NCI-H460 (cell line): ENCODE measurements at places on chromosomes 5 and 9.

- no peak for DNase-seq
Observed at GRCh38 chr9:109360771-109361170, 39.9 kb upstream of the EPB41L4B start.

DNA sequence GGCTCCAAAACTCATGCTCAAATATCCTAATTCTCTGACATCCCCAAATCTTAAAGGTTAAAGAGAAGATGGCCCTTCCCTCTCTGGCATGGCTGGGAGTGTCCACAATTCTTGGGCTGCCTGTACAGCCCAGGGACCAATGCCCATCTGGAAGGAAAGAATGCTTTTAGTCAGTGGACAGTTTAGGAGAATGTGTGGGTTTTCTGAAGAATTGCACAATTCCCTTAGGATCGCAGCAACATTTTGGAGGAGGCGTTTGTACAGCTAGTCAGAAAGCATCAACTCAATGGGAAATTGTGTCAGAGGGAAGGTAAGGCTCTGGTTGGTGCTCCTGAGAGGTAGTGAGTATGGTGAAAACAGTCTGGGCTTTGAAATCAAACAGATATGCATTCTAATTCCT is 15.0 kb downstream of the FAM193B start:
- DNase-seq, result no peak

- DNase-seq, result peak; percentile 23
Observed at GRCh38 chr9:32350682-32351081, 33.8 kb upstream of the ACO1 start.

DNA sequence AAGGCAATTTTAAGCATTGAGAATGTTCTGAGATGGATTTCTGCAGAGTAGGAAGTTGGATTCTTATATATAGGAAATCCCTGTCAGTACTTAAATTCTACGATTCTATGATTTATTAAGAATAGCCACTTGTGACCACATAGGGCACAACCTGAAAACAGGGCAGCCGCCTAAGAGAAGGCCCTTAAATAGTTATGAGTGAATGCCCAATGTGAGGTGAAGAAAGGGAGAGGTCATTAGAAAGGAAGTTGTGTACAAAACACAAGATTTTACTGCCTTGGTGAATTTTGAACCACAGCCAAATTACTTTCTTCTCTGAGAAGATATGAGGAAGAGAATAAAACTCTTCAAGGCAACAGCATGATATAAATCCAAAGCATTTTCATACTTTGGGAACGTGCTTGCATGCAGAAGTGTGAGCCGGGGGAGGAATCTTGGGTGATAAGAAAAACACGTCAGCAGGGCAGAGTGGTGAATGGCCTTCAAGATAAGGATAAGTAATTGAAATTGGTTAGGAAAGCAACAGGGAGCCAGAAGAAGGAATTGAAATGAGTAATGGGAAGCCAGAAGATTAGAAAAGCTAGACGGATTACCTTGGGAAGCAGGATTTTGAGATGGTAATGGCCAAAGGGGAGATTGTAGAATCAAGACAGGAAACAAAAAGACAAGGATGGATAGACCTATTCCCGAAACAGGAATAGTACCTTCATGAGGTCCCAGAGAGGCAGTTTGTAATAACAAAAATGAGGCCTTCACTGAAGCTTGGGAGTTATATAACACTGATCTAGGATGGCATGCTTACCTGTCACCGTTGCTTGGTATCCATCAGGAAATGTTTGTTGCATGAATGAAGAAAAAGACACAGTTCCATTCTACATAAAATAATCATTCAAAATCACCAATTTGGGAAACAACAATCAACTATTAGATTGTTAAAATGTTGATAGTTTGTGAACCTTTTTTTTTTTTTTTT is 244.3 kb downstream of the PDE4D start:
- DNase-seq, result no peak

- DNase-seq, result no peak
Observed at GRCh38 chr9:126275386-126276001, 51.1 kb upstream of the MVB12B start.

DNA sequence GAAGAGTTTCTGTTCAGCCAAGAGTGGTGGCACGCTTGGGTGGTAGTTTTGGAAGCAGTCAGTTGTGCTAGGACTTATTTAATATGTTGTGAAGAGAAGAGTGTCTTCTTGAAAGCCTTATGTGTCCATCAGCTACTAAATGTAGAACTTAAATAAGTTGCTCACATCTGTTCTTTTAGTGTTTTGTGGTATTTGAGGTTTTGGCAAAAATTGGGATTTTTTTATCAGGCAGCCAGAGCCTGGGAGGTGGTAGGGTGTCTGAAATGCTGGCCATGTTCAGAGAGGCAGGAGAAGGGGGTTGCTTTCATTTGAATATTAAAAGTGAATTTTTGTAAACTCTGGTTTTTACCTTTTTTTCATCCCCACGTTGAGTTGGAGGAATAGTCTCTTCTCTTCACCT is 24.2 kb upstream of the ZBTB34 start:
- no peak for DNase-seq

DNA sequence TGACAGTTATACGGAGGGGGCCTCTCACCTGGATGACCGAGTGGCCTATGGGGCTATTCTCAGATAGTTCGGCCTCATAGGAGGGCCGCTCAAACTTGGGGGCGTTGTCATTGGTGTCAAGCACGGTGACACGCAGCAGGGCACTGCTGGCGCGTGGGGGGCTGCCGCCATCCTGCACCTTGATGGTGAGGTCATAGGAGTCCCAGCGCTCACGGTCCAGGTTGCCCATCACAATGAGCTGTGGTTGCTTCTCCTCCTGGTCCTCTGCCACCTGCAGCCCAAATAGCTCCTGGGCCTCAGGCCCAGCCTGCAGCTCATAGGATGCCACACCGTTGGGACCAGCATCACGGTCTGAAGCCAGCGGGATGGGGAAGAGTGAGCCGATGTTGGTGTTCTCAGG is 9.7 kb downstream of the PCDH1 start:
- DNase-seq, result no peak

GRCh38 chr5:59789894-59790293 is 103.6 kb downstream of the PDE4D start:
- no peak for DNase-seq

GRCh38 chr5:35247648-35248034 is 17.4 kb upstream of the PRLR start:
- no peak for DNase-seq

DNA sequence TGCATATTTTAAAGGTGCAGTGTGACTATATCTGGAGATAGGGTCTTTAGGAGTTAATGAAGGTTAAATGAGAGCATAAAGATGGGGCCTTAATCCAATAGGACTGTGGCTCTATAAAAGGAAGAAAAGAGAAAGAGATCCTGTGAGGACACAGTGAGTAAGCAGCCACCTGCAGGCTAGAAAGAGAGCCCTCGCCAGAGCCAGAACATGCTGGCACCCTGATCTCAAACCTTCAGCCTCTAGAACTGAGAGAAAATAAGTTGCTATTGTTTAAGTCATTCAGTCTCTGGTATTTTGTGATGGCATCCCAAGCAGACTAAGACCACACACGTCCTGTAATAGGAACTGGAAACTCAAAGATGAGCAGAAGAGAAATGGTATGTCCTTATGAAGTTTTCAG is 41.0 kb downstream of the RNF180 start:
- DNase-seq, result no peak

DNA sequence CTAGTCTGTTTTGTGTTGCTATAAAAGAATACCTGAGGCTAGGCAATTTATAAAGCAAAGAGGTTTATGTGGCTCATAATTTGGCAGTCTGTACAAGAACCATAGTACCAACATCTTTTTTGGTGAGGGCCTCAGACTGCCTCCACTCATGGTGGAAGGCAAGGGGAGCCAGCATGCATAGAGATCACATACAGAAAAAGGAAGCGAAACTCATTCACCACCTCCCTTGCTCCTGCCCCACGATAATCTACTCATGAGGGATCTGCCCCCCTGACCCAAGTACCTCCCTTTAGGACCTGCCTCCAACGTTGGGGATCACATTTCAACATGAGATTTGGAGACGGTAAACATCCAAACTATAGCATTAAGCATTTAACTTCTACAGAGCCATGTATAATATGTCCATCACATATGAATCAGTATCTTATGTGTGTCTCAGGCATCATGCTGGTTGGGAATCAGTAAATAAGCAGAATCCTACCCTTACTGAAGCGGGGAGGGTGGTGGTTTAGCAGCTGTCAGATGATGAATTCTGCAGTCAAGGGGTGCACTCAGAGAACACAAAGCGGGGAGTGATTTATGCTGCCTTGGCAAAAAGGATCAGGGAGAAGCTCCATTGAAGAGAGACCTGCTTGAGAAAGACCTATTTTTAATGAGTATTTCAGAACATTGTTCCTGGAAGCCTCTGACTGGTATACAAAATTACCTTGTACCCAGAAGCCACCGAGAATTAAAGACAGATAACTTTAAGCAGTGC is 34.8 kb downstream of the HMGXB3 start:
- DNase-seq, result no peak

GRCh38 chr9:137626464-137626863 is 7.7 kb downstream of the EHMT1 start:
- DNase-seq, result no peak

DNA sequence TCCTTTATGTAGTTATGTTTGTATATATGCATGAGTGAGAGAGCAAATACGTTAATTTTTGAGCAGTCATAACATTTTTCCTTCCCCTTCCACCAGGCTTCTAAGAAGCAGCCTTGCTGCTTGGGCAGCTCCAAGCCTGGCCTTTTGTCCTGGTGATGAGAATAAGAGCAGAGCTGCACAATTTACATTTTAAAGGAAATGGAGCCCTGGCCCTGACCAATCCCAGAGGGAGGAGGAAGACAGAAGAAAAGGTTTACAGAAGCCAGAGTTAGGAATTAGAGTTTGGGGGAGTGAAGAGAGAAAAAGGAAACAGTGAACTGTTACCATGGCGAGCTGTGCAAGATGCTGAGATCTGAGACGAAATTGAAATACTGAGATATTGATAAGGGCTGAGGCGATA is 25.3 kb upstream of the EFNA5 start:
- DNase-seq, result no peak

GRCh38 chr9:130183133-130183762 is 11.0 kb downstream of the NCS1 start:
- no peak for DNase-seq

DNA sequence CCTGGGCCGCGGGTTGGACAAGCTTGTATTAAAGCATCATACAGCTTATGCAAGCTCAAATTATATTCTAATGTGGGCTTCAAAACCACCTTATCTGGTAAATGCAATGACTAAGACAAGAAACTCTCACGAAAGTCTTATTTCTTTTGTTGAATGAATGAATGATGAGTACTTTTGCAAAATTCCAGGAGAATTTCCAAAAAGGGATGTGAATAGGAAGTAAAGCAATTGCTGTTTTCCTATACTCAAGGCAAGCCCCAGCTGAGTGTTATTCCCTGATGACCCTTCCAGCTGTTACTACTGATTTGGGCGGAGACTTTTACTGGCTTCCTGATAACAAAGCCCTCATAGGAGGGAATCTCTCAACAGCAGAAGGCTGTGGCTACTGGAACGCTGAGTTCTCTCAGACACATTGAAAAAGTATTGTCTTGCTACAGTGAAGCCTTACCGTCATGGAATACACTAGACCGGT is 162.8 kb downstream of the SREK1 start:
- no peak for DNase-seq

DNA sequence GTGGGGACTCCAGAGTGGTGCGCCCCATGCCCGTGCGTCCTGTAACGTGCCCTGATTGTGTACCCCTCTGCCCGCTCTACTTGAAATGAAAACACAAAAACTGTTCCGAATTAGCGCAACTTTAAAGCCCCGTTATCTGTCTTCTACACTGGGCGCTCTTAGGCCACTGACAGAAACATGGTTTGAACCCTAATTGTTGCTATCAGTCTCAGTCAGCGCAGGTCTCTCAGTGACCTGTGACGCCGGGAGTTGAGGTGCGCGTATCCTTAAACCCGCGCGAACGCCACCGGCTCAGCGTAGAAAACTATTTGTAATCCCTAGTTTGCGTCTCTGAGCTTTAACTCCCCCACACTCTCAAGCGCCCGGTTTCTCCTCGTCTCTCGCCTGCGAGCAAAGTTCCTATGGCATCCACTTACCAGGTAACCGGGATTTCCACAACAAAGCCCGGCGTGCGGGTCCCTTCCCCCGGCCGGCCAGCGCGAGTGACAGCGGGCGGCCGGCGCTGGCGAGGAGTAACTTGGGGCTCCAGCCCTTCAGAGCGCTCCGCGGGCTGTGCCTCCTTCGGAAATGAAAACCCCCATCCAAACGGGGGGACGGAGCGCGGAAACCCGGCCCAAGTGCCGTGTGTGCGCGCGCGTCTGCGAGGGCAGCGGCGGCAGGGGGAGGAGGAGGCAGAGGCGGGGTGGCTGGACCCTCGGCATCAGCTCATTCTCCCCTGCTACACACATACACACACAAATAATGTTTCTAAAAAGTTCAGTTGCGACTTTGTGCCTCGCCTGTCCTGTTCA is 668 bp downstream of the GLIS3 start:
- DNase-seq, result no peak

- DNase-seq, result no peak
Observed at GRCh38 chr5:68627001-68627400, 411.4 kb downstream of the PIK3R1 start.

DNA sequence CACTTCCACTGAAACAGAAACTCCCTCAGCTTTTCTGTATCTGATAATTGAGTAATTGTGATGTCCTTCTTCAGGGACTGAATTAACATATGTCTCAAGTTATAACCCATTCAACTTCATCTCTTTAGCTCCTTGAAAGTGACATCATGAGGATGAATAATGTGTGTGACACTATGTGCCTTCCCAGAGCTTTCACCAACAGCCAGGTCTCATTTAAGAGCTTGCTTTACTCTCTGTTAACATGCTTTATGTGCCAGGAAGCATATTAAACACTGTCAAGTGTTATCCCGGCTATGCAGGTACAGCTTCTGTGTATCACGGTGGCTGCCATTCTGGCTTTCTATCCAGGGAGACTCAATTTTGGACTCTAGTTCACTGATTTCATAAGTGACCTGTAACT is 799.9 kb downstream of the CDH12 start:
- no peak for DNase-seq

GRCh38 chr5:158392753-158393152 is 533.8 kb upstream of the CLINT1 start:
- DNase-seq, result no peak

DNA sequence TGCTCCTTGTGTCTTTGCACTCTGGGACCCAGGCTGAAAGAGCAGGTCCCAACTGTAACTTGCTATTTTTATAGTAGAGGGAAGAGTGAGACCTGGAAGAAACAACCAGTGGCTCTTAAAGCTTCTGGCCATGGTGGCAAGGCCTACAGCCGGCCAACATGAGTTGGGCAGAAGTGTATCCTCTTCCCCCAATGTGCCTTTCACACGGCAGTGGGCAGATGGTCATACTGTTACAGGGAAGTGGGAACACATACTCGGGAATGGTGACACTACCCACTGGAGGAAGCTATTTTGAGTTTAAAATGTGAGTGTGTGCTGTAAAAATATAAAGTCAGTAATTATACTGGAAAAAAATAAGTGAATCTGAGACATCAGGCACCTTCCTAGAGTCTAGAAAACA is 116.0 kb downstream of the MVB12B start:
- DNase-seq, result no peak
